ENCODE measurements at places on chromosomes 11 and 22.

GRCh38 chr11:45857961-45858474 lies 10.7 kb downstream of the CRY2 start:
- no peak for DNase-seq

DNA sequence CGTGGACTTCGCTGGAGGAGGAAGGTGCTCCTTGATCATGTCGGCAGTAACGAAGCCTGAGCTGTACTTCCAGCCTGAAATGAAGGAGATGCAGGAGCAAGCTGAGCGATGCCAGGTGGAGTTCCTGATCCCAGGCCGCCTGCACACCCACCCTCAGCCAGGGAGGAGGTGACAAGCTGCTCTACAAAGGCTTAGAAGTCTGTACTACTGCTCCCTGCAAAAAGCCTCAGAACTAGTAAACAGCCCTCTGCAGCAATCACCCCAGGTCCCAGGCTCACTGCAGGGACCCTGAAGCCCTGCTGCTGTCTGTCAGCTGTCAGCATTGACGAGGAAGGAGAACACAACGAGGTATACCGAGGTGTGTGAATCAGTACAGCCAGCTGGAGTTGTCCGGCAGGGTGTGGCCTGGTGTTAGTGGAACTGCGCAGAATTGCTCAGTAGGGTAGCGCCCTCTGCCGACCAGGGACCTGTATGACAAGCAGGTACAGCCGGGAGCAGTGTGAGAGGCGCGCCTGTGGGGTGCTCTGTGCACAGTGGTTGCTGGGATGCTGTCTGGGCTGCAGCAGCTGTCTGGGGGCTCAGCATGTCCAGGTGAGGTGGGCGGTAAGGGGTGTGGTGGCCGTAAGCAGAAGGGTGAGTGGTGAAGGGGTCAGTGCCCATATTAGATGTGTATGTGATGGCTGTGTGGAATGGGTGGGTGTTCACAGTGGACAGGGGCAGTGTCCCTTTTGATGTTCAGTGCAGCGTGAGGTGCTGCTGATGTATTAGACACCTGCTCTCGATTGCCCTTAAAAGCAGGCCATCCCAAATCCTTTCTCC lies 7.6 kb downstream of the CYB5R2 start:
- peak; percentile 75 for DNase-seq

- DNase-seq: no peak
These were observed 66.1 kb downstream of the ARHGAP42 start for GRCh38 chr11:100753172-100753543.

- no peak for DNase-seq
These were observed 6.5 kb upstream of the FJX1 start for GRCh38 chr11:35611741-35612140.

DNA sequence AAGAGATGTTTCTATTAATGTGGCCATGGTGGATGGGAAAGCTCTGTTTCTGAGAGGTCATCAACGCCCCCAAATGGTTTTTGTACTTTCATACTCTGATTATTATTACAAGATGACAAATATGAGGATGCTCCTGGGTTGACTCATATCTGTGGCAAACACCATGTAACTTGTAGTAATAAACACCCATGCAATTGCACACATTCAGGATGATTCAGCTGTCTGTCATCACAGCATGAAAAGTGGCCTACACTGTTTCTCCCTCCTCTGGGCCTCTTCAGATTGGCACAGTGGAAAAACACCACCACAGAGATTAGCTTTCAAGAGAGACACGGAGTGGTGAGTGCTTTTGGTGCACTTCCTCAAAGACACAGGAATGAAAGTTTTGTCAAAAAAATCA lies 85.4 kb downstream of the MTNR1B start:
- DNase-seq: no peak

DNA sequence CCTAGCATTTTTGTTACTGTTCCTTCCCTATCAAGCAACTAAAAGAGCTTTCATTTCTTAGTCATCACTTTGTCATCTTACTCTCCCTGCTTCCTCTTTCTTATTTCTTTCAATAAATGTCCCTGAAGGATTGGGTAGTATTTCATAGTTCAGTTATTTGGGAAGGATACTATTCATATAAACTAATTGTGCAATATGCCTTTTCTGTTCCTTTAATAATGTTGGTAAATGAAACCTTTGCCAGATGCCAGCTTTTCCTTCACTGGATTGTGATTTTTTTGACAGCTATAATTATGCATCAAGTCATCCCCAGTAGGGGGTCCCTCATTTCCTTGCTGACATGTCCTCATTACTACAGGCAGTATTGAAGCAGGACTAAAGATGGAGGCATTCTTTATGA lies 101.7 kb downstream of the ATM start:
- DNase-seq: no peak

DNA sequence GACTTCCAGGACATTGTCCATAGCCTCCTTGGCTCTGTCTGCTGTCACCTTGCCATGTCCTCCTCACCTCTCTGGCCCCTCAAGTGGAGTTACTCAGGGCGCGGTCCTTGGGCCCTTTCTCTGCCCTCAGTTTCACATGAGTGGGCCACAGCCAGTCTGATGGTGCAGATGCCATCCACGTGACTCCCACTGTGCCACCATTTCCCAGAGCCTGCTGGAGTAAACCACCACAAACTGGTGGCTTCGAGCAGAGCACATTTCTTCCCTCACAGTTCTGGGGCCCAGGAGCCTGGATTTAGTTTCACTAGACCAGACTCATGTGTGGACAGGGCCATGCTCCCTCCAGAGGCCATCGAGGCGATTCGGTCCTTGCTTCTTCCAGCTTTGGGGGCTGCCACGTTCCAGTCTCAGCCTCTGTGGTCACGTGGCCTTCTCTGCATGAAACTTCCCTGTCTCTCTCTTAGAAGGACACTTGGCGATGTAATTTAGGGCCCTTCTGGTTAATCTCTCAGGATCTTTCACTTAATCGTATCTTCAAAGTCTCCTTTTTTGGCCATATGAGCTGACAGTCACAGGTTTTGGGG lies 14.6 kb downstream of the SMARCB1 start:
- no peak for DNase-seq

- DNase-seq: no peak
These were observed 433.2 kb downstream of the MIAT start for GRCh38 chr22:27090611-27091011.

DNA sequence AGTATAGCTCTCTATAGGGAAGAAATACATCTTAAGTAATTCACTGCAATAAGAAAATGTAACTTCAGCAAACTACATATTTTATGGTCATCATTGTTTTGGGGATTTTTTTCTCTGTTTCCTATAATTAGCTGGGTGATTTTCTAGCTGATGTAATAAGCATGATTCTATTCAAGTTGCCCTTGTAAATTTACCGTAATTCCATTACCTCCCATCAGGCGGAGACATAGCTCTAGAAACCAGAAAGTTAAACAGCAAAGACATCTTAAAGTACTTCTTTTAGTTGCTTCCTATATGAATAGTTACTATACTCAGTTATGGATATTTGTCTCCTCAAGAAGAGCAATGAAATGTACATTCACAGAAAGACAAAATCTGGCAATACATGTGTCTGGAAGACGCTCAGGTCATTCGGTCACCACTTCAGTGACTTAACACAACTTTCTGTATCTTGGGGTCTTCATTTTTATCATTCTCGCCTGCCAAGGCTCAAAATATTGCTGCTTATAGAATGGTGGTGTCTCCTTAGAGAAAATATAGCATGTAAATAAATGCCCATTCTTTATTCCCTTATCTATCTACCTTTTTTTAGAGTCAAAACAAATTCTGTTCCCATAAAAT lies 239.9 kb upstream of the ZC3H12C start:
- no peak for DNase-seq

GRCh38 chr11:111845276-111846028 lies 25.9 kb downstream of the ALG9 start:
- no peak for DNase-seq

DNA sequence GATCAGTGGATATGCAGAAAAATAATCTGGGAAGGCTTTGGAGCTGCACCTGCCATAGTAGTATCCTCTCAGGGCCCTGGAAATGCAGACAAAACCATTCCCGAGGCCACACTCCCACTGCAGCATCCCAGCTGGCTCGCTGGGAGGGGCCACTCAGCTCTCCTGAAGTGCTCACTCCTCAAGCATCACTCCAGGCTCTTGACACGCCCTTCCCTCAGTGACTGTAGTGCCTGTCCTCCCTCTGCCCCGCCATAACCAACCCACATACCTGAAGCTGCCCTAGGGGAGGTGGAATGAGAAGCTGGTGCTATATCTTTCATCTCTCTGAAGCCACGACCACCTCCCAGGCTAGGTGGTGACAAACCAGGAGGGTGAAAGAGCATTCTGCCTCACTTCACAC lies 4.8 kb downstream of the DSCAML1 start:
- DNase-seq: no peak

Measured in stimulated activated CD8-positive, alpha-beta memory T cell treated with anti-CD3 and anti-CD28 coated beads, Interleukin-2, amount 100 ng/mL, for 48 hours (primary cell).